ENCODE measurements at places on chromosomes 1 and 21.

DNA sequence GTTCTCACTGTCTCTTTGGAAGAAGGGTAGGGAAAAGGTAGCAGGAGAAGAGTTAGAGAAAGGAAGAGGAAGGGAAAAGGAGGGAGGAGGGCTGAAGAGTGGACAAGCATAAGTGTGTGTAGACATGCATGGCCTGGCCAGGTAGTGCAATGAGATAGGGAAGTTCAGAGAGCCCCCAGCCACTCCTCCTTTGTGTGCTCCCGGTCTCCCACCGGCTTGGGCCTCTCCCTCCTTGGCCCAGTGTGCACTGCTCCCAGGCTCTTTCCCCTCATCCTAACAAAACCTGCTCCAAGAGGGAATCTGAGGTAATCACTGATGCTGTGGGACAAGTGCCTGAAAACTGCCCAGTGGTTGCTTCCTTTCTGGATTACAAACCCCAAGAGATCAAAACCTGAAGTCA is 10.3 kb upstream of the LEMD1 start:
- no peak for DNase-seq

GRCh38 chr1:201215531-201216357 is 25.1 kb downstream of the IGFN1 start:
- no peak for DNase-seq

DNA sequence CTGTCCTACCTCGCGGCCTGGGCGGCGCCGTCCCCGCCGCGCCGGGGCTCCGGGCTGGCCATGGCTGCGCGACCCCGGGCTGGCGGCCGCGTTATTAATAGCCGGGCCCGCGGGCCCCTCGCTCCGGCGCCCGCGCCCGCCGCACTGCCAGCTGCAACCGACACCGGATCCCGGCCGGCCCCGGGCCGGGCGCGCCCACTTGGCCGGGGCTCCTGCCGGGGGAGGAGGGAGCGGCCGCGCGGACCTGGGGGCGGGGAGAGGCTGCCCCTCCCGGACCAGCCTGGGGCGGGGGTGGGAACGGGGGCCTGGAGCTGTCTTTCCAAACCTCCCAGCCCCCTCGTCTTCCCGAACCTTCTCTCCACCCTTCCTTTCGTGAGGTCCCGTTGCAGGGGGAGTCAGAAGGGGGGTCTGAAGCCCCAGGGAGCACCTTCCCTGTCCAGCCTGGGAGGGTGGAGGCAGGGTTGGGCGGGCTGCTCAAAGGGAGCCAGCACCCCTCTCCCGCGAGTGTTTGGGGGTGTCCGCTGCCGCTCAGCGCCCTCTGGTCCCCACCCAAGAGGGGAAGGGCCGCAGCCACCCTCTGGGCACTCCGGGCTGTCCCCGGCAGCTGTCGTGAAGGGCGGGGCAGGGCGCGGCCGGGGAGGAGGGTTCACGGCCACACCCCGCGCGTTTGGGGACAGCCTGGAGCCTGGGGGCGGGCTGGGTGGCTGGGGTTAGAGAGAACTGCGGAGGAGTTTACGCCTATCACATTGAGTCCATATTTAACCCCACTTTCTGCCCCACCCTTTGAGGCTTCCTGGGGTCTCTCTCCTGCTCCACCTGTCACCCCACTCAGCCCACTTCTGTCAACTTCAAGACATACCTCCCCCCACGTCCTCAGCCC is at the start of gene SYNC:
Gene SYNC (minus strand): TSS at position 172 of the 880 bp plus-strand sequence. CDS start 110 bp downstream, at position 62.
- no peak for DNase-seq

DNA sequence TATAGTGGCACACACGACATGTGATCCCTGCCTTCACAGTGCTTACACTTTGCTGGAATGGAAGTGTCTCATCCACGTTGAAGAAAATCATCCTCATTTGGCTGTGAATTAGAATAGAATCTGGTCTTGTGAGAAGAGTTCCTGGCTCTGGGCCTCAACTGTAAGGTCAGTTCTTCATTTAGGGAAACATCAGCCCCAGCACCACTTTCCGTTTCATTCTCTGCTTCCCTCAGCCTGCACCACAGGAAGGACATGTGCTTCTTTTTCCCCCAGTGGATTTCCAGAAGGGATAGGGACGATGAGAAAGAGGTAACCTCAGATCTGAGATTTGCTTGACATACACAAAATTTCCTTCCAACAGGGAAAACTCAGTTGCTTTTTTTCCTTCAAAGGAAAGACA is 3.7 kb upstream of the ALX3 start:
- no peak for DNase-seq

- no peak for DNase-seq
These were observed 20.7 kb upstream of the ATP1A1 start for GRCh38 chr1:116352349-116352813.

- no peak for DNase-seq
These were observed 46.7 kb upstream of the DMRTB1 start for GRCh38 chr1:53412285-53413174.

DNA sequence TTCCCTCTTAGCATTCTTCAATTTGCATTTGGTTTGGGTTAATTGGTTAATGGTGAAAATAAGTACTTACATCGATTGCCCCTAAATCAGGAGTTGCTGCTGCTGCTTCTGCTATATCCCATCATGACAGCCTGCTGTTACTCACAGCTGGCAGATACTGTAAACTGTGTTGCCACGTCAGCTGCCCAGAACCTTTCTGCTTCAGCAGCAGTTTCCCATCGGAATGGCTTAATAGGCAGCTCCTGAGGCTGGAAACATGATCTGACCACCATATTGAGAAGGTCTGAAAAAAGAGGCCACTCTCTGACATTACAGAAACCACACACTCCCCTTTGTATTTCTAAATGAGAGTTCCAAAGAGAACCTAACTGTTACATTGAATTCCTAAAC is 14.3 kb upstream of the SEC16B start:
- no peak for DNase-seq

- DNase-seq, result no peak
These were observed 18.3 kb upstream of the CHI3L1 start for GRCh38 chr1:203204756-203205155.

DNA sequence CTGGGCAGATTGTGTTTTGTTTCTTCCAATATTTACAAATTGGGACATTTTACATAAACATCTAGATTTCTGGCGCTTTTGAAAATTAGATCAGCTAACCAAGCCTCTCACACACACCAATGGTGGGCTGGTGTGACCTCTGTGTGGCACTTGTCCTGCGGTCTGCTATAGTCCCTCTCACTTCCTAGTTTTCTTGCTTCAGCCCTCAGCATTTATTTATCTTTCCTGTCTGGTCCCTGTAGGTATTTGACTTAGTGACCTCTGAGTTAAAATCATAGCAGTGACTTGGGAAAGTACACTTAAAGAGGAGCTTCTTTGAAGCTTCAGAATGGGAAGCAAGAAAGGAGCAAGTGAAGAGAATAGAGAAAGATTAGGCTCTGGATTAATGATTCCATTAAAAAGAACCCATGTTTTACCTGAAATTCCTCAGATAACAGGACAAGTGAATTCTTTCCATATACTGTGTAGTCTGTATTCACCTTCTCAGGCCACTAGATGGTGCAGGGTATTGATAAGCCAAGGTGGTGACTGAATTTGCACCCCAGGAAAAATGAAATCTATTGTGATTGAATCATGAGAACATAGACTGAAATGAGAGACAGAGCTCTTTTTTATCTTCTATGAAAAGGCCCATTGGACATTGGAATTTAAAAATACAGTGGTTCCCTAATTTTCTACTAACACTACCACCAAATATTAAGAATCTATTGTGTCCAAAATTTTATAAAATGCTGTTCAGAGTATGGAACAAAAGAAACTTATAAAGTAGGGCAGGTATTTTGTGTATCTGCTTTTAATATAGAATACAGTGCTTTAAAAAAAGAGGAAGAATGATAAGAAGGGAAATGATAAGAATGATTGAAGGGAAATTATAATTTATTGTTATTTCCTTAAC is 7.1 kb upstream of the DIPK1A start:
- DNase-seq, result no peak

DNA sequence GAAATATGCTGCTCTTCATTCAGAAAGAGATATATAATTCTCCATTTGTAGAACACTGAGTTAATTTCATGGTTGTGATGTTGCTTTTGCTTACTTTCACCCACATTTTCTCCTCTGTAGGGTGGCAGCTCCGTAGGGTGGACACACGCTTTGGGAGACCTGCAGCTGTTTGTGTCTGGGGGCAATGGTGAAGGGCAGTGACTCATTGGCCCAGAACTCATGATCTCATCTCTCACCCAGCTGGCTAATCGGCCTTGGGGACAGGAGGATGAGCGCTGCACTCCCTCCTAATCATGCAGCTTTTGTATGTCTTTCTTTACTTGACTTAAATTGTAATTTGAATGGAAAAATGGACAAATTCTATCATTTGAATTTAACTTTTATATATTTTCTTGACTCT is 9.6 kb downstream of the DISC1 start:
- DNase-seq, result no peak

DNA sequence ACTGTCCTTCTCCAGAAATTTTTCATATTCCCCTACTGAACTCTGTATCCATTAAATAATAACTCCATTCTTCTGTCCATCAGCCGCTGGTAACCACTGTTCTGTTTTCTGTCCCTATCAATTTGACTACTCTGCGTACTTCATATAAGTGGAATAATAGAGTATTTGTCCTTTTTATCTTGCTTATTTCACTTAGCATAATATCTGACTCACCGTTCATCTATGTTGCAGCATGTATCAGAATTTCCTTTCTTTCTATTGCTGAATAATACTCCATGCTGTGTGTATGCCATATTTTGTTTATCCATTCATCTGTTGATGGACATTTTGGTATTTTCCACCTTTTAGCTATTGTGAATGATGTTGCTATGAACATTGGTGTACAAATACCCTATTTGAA is 71.9 kb downstream of the CEP350 start:
- no peak for DNase-seq

DNA sequence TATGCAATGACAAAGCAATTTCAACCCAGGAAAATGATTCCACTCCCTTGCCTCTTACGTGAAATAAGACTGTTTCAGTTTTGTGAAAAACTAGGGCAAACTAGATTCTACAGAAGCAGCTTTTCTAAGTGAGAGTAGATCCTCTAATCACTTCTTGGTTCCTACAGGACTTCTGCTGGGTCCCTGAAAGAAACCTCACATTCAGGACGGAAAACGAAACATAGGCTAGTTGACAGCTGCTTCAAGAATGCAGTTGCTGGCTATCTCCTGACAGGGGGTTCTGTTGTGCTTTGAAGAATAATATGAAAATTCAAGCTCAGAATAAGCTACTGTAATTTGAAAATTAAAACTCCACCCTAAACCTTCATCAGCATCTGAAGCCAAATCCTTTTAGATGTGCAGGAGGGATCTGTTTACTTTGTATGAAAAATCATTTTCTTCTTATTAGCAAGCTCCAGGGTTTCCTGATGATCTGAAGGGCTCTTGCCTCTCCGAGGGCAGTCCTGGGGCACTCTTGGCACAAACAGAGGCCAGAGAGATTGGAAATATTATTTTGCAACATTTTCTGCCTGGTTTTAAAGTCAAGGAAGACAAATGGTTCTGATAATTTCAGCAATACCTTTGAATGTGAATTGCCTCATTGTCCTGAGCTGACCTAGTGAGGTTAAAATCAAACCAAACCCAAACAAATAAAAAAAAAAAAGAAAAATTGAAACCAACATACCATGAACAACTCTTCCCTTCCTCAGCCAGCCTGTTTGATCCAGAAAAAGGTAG is 55.0 kb downstream of the NTMT2 start:
- DNase-seq, result no peak

DNA sequence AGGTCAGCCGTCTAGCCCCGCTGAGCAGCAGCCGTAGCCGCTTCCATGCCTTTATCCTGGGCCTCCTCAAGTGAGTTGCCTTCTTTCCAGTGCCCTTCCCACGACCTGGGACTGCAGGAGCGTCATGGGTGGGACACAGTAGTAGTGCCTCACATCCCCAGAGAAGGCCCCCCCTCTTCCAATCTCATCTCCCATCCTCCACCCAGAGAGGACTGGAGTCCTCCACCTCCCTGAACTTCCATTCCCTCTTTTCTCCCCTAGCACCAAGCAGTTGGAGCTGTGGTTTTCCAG is 4.9 kb downstream of the RUSC1 start:
- DNase-seq, result no peak

- no peak for DNase-seq
These were observed 21.7 kb downstream of the ITPKB start for GRCh38 chr1:226717256-226717909.

DNA sequence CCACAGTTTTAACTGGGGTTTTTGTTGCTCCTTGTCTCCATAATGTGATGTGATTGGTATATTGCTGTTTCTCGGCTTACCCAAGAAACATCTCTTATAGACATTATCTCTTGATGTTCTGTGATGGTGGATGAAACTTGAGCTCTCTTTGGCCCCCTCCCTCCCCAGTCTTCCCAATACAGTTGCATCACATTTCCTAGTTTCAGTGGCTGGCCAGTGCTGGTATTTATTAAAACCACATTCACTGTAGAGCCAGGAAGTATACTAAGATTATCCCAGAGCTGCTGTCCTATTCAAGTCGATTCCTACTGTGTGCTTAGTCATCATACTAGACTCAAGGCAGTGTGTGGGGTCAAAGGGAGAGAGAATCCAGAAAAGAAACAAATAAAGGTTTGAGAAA is 244.4 kb downstream of the KAZN start:
- DNase-seq, result no peak

DNA sequence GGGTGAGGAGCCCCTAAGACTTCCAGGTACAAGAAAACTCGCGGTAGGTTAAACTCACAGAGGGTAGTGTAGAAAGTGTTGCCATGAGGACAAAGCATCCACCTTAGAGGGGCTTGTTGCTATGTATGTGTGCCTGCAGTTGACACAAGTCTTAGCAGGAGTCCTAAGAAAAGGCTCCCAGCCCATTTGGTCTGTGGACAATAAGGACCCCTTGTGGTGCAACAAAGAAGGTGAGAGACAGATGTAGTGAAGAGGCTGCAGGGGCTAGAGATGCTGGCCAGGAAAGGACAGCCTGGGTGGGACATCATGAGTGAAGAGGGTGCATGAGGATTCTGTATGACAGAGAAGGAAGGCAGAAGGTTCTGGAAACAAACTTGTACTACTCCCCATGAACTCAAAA is 36.3 kb upstream of the IL10 start:
- DNase-seq, result no peak

GRCh38 chr1:191085121-191085520 is 607.5 kb upstream of the BRINP3 start:
- DNase-seq, result no peak

DNA sequence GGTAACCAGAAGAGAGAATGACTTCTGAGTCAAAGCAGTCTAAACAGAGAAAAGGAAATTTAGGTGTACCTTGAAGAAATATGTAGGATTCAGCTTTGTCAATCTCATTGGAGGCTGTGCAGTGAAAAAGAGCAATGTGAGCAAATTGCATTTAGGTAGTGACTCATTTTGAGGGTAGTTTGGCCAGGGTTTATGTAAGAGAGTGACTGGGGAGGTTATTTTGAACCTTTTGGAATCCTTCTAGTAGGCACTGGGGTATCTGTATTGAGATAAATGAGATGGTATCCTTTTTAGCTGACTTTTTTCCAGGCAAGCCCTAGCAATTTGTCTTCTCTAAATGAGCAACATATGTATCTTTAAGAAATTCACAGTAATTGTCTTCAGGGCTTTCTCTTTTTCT is 95.9 kb downstream of the DISP1 start:
- no peak for DNase-seq

Data from esophagus squamous epithelium (tissue), 5 donors.